ENCODE measurements at places on chromosomes 12 and 14. TPM values are rescaled to one million over a fixed set of nuclear protein-coding genes. Genes with fewer than 3 reads are reported as not detected.
A peak's percentile ranks its signal among the peaks of the same experiment; 100 is the strongest.

DNA sequence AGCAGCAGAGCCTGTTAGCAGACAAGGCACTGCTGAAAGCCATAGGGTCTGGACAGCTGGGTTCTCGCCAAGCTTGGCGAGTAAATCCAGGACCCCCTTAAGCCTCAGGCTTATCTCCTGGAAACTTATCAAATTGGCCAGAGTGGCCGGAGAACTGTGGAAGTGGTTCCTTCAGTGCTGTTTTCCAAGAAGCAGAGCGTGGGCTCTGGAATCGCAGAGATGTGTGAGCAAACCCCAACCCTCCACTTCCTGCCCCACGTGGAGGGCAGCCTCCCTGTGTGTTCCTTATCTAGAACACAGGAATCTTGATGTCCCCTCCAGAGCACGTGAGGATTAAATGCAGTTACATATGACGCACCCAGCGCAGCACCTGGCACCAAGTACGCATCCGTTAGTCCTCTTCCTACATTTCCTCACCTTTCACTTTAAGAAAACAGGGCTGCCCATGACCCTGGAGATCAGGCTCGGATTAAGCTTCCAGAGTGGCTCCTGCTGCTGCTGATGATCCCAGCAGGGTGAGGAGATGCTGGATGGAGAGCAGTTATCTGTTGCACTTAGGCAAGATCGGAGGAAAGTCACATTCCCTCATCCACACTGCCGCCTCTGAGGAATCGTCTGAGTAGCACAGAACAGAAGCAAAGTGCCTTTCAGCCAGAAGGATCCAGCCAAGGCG, 35.0 kb downstream of the MMAB start:
- ATAC-seq, result no peak

GRCh38 chr12:70733385-70733784, 96.2 kb upstream of the PTPRB start:
- ATAC-seq, result peak; percentile 69

GRCh38 chr14:73344319-73344718, 107.0 kb downstream of the PAPLN start:
- ATAC-seq, result no peak

- ATAC-seq, result no peak
Observed at GRCh38 chr12:67457778-67458665, 188.9 kb downstream of the CAND1 start.

DNA sequence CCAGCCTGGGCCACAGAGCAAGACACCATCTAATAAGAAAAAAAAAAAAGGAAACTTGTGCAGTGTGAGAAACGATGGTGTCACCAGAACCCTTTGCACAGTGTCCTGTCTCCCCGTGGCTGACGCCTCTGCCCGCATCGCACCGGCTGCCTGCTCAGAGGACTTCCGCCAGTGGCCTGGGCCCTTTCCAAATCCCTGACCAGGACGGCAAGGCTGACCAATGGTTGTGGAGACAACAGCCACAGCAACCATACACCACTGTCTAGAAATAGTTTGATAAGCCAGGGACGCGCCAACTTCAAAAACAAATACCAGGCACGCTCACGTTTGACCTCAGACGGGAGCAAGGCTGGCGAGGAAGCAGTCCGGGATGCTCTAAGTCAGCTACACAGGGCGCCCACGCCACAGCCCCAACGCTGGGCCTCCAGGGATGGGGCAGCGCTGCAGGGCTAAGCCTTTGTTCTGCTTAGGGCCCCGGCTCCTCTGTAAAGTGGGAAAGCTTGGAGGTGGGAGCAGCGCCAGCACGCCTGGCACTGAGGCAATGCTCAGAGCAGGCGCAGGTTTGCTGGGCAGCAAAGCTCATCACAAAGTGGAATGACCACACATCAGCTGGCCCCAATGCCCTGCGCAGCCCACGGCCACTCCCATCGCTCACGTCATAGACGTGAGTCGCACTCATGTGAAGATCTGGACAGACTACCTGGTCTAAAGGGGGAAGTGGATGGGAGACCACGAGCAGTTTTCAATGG, 12.5 kb downstream of the PGAM5 start:
- peak; percentile 12 for ATAC-seq

- peak; percentile 10 for ATAC-seq
Observed at GRCh38 chr14:73223049-73223448, 14.3 kb upstream of the PAPLN start.

GRCh38 chr12:122099856-122100255, 21.3 kb downstream of the MLXIP start:
- ATAC-seq, result no peak

DNA sequence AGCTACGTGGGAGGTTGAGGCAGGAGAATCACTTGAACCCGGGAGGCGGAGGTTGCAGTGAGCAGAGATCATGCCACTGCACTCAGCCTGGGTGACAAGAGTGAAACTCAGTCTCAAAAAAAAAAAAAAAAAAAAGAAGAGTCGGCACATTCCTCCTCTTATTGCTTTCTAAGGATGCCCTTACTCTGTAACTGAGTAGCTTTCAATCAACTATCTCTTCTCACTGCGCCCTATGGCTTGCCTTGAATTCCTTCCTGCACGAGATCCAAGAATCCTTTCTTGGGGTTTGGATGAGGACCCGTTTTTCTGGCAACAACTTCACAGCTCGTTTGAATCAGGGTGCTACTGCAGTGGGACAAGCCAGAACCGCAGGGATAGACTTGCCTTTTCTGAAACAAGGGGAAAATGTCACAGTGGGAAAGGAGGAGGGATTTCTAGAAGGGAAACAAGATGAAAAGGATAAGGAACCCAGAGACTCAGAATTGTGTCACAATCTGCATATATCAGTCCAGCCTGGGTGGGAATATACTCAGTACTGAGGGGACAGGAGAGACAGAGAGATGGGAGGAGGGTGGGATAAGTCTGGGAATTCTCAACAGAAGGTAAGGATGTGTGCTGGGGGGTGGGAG, 16.1 kb upstream of the RND1 start:
- ATAC-seq, result no peak

DNA sequence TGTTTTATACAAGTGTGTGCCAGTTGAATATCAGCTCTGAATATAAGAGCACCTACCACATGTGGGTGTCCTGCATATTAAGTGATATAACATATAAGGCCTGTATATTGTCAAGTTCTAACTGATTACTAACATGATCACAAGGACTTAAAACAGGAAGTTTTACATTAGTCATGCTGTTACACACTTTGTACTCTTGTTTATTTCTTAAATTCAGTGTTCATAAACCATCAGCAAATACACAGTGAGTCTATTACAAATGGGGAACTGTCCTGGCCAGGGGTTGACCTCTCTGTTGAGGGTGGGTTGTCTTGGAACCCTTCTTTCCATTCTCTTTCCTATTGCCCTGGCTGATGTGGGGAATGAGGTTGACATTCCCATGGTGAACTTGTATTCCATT, 19.1 kb downstream of the HELB start:
- ATAC-seq, result no peak

- ATAC-seq, result no peak
Observed at GRCh38 chr12:27015730-27016076, 1.5 kb upstream of the TM7SF3 start.

GRCh38 chr14:75254901-75255584, 23.6 kb upstream of the FOS start:
- ATAC-seq, result peak; percentile 56

GRCh38 chr12:80825506-80825905, 108.8 kb downstream of the MYF5 start:
- ATAC-seq, result no peak

DNA sequence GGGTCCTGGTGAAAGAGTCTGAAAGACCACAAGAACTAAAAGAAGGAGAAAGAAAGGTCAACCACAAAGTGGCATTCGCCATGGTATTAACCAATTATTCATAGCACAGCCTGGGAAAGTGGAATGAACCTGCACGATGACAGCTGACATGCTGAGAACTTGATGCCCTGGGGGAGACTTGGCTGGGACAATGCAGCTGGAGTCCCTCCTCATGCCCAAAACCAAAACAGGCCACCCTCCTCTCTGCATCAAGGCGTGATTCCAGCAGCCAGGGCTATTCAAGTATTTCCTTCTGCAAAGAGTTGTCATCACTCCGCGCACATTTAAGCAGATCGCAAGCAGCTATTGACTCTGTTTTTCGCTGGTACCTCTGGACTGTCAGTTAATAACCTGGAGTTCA, 167.1 kb upstream of the NOS1 start:
- ATAC-seq, result no peak

DNA sequence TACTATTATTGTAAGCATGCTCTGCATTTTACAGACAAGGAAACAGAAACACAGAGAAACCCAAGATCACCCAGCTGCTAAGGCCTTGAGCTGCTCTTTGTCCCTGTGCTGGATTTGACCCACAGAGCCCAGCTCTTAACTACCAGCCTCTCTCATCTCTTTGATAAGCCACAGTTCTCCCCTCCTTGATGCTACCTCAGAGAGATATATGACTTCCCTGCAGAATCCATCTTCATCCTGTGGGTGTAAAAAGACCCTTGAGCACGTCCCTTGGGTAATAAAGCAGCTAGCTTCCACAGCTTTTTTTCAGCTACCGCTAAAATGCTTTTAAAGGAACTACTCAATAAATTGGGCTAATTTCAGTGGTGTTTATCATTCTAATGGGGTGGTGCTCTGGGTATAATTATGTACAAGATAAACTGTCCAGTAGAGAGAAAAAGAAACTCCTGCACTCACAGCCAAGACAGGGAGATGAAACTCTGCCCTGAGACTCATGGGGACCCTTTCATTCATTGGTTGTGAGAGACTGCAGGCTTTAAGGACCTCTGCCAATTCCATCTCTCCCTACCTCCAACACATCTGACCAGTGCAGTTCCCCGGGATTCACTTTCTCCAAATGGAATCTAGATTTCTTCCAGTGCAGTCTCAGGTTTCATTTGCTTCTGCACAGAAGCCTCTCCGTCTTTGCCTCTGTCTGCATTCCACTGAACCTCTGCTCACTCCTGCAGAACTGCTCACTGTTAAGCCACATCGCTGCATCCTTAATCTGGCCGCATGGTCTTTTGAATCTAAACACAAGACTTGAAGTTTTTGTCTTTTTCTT, 24.7 kb upstream of the NTF3 start:
- no peak for ATAC-seq

DNA sequence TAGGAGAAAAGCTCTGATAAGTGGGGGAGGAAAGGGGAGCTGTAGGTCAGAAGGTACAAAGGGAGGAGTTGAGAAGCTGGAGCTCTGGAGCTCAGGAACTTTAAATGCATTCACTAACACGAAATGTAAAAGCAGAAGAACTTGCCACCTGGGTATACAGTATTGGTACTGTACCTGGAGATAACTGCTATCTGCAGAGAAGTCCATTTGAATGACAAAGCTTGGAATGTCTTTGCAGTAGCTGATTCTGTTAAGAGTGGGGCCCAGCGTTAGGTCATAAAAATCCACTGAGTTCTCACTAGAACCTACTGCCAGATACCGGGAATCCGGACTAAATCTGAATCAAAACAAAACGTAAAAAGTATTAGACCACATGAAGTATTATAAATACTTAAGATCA, 55.6 kb downstream of the ZC3H14 start:
- no peak for ATAC-seq

DNA sequence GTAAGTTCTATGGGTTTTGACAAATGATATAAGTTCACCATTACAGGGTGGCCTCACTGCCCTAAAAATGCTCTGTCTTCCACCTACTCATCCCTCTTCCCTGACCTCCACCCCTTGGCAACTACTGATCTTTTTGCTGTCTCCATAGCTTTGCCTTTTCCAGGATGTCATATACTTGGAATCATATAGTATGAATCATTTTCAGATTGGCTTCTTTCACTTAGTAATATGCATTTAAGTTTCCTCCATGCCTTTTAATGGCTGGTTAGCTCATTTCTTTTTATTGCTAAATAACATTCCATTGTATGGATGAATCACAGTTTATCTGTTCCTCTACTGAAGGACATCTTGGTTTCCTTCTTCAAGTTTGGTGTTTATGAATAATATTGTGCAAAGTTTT, 14.0 kb upstream of the PEX5 start:
- ATAC-seq, result peak; percentile 32

DNA sequence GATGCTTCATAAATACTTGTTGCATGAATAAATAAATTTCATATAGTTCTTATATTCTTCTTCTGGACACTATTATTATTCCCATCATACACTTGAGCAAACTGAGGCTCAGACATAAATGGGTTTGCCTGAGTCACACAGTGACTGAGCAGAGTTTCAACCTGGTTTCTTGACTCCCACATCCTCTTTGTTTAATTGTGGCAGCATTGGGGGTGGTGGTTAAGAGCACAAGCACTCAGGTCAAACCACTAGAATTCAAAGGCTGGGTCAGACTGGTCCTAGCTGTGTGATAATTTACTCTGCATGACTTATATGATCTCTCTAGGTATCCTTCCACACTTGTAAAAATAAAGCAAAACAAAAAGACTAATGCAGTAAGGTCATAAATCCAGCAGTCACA, 274.9 kb upstream of the SRRM4 start:
- no peak for ATAC-seq

GRCh38 chr14:33899723-33900341, 51.0 kb downstream of the EGLN3 start:
- ATAC-seq, result no peak

GRCh38 chr12:122965321-122965751, 927 bp downstream of the ABCB9 start:
- ATAC-seq, result no peak

GRCh38 chr14:60805841-60806430, 71.4 kb downstream of the MNAT1 start:
- ATAC-seq, result no peak

DNA sequence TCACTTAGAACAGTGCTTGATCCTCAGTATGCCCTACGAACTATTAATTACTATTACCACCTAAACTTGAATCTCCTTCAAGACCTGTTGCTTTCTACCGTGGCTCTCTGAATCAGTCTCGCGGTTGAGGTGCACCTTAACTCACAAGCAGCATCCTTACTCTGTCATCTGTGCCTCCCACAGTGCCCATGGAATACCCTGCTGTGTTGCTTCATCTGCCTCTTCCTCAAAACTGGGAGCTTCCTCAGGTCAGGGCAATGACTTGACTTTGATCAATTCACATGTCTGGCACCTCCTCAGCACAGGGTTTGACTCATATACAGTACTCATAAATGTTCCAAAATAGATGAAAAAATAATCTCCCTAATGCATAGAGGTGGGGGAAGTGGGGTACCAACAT, 305.9 kb downstream of the NUAK1 start:
- no peak for ATAC-seq

GRCh38 chr14:63912286-63912685, 59.5 kb downstream of the SYNE2 start:
- ATAC-seq, result no peak

The TMTC1 gene
- total RNA-seq, result 5.3 TPM

The RBMS2 gene
- total RNA-seq, result 11.3 TPM

The TAS2R7 gene
- total RNA-seq, result not detected

The PPP4R4 gene
- total RNA-seq, result 0.04 TPM

The AQP5 gene
- 1.3 TPM for total RNA-seq

The CNPY2 gene
- total RNA-seq, result 67.7 TPM

The KLRC1 gene
- total RNA-seq, result not detected

The KRT85 gene
- not detected for total RNA-seq

The SMOC1 gene
- 0.12 TPM for total RNA-seq

The FAM177A1 gene
- total RNA-seq, result 51.0 TPM

The KRT73 gene
- not detected for total RNA-seq

The NTS gene
- total RNA-seq, result 0.16 TPM

The COX8C gene
- not detected for total RNA-seq

Measured in esophagus mucosa (tissue), 1 donor.